ENCODE measurements at places on chromosomes 6 and 20.

- no peak for DNase-seq
Observed at GRCh38 chr6:135791441-135791840, 60.1 kb upstream of the PDE7B start.

- DNase-seq, result peak; percentile 84
Observed at GRCh38 chr20:8756410-8756809, 312.5 kb upstream of the PLCB4 start.

- no peak for DNase-seq
Observed at GRCh38 chr6:105357165-105357564, 45.7 kb downstream of the PREP start.

- no peak for DNase-seq
Observed at GRCh38 chr6:84554706-84555105, 209.7 kb downstream of the TBX18 start.

- DNase-seq, result peak; percentile 77
Observed at GRCh38 chr6:52815167-52816092, 11.8 kb upstream of the GSTA1 start.

All from islet precursor cell (in vitro differentiated cells).